ENCODE measurements at places on chromosomes 6 and 20.

DNA sequence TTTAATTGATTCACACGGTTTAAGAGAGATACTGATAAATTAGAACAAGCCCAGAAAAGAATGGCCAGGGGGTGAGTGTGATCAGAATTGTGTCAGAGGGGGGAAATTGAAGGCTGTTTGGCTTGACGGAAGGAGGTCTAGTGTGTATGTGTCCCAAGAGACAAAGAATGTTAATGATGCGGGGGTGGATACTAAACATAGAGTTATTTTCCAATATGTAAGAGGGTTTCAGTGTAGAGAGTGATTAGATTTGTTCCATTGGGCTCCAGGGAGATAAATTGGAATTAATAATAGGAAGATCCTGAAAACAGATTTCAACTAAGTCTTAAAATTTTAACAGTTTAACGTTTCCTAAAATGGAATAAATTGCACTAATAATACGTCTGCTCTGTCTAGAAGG lies 38.1 kb upstream of the UTRN start:
- DNase-seq = no peak

- no peak for DNase-seq
Observed at GRCh38 chr6:119267126-119267905, 82.2 kb downstream of the MAN1A1 start.

DNA sequence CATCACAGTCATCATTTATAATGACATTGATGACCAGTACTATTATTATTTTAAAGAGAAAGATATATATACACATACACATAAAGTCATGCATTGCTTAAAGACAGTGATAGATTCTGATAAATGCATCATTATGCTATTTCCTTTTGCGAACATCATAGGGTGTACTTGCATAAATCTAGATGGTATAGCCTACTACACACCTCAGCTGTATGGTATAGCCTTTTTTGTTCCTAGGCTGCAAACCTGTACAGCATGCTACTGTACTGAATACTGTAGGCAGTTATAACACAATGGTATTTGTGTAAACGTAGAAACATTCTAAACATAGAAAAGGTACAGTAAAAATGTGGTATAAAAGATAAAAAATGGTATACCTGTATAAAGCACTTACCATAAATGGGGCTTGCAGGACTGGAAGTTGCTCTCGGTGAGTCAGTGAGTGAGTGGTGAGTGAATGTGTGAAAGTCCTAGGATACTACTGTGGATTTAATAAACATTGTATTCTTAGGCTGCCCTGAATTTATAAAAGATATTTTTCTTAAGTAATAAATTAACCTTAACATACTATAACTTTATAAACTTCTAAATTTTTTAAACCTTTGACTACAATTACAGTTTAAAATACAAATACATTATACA lies 23.9 kb downstream of the QKI start:
- DNase-seq = no peak

DNA sequence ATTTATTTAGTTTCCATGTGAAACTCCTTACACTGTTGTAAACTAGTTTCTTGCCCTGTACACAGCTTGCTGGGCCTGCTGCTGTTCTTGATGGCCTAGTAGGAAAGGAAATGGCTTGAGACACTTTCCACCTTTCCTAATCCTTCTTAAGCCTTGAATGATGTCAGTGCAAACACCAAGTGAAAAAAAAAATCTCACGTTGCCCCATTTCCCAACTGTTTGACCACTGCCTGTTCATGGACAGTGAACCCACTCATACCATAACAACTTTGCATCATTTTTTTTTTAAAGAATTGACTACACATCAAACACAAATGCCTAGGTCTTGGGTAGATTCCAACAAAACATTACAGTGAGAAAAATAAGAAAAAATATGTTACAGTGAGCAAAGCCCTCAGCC lies 653.6 kb upstream of the FLRT3 start:
- no peak for DNase-seq

DNA sequence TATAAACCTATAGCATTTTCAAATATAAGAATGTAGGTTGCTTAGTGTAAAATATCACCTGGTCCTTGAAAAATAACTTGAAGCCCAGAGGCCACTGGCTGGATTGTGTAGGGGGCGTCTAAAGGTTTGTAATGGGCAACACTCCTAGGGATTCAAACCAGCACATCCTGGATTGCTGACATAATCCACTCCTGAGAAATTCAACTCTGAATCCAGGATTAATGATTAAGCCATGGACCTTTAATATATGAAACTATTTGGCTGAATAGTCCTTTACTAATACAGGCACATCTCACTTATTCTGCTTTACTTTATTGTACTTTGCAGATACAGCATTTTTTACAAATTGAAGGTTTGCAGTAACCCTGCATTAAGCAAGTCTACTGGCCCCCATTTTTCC lies 160.8 kb downstream of the UBE3D start:
- no peak for DNase-seq

DNA sequence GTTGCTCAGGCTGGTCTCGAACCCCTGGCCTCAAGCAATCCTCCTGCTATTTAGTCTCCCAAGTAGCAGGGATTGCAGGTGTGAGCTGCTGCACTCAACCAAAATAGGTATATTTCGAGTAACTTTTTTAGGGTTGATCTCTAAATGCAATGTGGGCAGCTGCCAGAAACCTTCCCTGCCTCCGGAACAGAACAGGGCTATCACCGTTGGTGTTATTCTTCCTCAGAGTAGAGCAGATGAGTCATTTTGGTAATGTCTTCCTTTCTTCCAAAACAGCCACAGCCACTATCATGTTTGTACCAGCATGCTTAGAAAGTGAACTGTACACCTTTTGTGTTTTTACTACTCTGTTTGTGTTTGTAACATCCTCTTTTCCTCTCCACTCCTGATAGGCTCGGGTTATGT lies 44.1 kb downstream of the SNX9 start:
- DNase-seq = no peak

GRCh38 chr6:158347335-158347734 lies 35.1 kb downstream of the TULP4 start:
- DNase-seq = no peak

- DNase-seq = no peak
Observed at GRCh38 chr6:100226811-100227210, 232.8 kb upstream of the MCHR2 start.

GRCh38 chr6:79269877-79270276 lies 35.4 kb upstream of the HMGN3 start:
- peak; percentile 27 for DNase-seq

DNA sequence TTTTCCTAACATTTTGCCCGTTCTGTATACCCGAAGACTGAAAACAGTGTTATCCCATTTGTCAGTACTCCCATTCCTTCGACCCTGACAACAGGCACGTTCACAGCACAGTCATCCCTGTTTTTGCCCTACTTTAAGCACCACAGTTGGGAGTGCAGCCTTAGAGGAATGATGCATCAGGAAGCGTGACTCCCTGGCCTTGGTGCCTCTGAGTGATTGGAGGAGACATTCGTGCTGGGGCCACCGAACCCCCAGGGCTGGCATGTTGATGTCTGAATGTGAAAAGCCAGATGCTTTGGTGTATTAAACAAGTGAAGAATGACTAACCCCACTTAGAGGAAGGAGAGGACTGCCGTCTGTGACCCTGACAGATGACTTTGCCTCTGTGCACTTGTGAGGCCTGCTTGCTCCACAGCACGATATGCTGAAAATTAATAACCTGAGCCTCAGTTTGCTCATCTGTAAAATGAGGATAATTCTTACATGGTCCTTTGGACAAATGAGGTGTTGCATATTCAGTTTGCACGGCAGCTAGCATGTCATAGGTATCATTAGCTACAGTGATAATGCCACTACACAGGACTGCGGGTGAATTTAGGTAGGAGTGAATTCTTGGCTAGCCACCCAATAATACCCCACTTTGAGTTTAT lies 36.0 kb downstream of the STK35 start:
- DNase-seq = peak; percentile 81

GRCh38 chr6:170346649-170347048 lies 40.1 kb downstream of the FAM120B start:
- no peak for DNase-seq

DNA sequence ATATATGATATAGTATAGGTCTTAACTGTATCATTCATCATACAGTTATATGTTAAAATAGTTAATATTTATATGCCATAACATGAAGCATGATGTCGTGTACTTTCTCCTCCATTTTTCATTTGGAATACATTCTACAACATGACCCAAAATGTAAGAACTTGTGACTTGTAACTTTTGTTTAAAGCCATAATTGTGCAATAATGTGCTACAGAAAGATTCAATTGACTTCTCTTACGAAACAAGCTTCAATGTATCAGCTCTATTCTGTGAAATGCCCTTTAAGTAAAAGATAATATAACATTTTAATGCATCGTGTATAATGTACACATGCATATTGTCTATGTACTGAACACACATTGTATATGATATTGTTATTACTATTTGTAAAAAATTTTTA lies 76.7 kb upstream of the FABP7 start:
- DNase-seq = no peak

GRCh38 chr20:45792317-45793118 lies 764 bp downstream of the DNTTIP1 start:
- DNase-seq = no peak

DNA sequence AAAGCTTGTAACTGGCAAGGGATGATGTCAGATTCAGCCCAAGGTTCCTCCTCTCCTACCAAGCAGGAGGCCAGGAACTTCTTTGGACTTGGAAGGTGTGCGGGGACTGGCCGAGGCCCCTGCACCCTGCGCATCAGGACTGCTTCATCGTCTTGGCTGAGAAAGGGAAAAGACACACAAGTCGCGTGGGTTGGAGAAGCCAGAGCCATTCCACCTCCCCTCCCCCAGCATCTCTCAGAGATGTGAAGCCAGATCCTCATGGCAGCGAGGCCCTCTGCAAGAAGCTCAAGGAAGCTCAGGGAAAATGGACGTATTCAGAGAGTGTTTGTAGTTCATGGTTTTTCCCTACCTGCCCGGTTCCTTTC lies 14.4 kb downstream of the TNFAIP3 start:
- no peak for DNase-seq

- DNase-seq = no peak
Observed at GRCh38 chr20:60064554-60065196, 106.5 kb downstream of the CDH26 start.

- no peak for DNase-seq
Observed at GRCh38 chr6:105603788-105604586, 201.1 kb upstream of the PREP start.

DNA sequence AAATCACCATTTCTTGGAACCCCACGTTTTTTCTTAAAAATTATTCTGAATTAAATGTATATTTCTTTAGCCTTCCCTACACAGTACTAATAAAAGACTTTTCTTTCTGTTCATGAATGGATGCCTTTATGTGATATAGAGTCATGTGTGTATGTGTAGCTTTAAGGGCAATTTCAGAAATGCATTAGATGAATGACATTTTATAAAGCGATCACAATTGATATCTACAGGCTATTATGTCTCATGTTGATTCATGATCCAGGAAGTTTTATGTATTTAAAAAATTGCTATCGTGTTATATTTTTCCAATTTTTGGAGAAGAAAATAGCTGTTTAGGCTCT lies 81.3 kb downstream of the RNF144B start:
- no peak for DNase-seq

- no peak for DNase-seq
Observed at GRCh38 chr20:4509825-4510522, 211.7 kb upstream of the PRND start.

DNA sequence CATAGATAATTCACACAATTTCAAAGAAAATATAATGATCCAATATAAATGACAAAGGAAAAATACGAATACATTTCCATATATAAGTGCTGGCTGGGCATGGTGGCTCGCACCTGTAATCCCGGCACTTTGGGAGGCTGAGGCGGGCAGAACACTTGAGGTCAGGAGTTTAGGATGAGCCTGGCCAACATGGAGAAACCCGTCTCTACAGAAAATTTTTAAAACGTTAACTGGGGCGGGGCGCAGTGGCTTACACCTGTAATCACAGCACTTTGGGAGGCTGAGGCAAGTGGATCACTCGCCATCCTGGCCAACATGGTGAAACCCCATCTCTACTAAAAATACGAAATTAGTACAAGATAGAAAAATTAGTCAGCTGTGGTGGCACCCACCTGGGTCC lies 14.9 kb upstream of the MAPK13 start:
- no peak for DNase-seq

- peak; percentile 86 for DNase-seq
Observed at GRCh38 chr6:8082954-8083858, 19.0 kb upstream of the BLOC1S5 start.

GRCh38 chr6:31460361-31461025 lies 37.5 kb upstream of the MICB start:
- no peak for DNase-seq
